Urinary bladder (tissue), 4 donors: ENCODE measurements at places on chromosomes 2 and 18. TPM values are rescaled to one million over a fixed set of nuclear protein-coding genes. Genes with fewer than 3 reads are reported as not detected.

DNA sequence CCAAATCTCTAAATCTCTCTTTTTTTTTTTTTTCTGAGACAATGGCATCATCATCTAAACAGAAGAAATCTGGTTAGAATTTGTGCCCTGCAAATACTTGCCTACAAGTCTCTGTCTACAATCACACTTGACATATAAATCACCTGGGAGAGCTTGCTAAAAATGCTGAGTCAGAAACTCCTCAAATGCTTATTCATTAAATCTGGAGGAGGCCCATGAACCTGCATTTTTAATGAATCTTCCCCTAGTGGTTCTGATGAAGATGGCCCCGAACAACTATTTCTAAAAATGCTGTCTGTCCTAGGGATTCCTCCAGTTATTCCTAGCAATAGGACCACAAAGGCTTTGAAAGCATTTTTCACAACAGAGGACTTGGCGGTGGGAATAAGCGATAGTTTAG is 1.6 kb upstream of the CSRNP3 start:
- DNase-seq, result no peak

The INPP5D gene
- 13.5 TPM for total RNA-seq

GRCh38 chr2:179049203-179049545 is 763 bp downstream of the CCDC141 start:
- no peak for DNase-seq

DNA sequence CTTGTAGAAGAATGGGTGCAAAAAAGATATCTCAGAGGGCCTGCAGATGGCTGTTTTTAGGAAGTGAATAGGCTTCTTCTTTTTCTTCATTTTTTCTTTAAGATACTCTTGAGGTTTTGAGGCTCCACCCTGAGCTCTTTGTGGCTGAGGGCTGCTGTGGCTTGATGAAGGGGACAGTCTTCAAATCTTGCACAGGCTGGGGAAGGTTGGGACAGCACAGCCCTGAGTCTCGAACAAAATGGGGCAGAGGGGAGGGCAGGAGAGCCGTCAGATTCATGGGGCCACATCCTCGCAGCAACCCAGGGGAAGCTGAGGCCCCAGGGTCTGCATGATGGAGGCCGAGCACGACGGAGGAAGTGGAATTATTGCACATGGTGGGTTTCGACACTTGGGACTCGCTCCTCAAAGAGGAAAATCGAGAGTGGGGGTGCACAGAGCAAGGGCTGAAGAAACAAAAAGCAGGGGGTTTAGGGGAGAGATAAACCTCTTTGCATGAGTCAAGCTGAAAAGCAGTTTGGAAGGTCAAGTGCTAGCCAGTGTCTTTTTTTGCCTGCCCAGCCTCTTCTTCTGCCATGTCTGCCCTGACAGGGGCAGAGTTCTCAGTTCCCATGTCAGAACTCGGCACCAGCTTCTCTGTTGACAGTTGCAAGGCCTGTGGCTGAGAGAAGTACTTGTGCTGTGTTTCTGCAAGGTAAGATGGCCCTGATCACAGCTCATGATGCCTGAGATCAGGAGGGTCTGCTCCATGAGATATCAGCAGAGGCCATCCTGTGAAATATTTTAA is 19.5 kb downstream of the INPP4A start:
- no peak for DNase-seq

- no peak for DNase-seq
These were observed 934.1 kb upstream of the KLHL29 start for GRCh38 chr2:22450831-22451230.

DNA sequence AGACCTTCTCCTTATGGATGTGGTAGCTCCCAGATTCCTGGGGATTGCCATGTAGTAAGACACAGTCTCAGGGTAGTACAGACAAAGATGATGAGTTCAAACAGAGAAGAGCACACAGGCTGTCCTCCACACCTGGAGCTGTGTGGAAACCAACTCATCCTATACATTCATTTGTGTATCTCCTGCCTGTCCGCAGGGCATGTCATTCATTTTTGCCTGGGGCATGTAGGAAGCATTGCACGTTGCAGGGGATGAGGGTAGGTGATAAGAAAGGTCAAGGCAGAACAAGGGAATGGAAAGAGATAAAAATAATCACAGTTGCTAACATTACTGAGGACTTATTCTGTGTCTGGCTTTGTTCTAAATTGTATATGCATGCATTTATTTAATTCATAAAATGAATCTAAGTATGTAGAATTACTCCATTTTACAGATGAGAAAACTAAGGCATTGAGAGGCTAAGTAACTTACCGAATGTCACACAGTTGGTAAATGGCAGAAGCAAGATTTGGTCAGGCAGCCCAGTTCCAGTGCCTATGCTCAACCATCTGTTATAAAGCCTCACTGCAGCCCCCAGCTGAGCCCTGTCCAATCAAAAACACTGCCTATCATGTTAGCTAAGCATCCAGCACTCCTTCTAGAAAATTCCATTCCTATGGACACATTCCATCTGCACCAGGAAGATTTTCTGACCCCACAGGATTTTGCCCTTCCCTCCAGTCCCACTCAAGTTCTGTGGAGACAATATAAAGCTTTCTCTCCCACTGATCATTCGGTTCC is 81.0 kb downstream of the SUMO1 start:
- DNase-seq, result no peak

GRCh38 chr2:100554798-100555407 is 7.9 kb upstream of the PDCL3 start:
- no peak for DNase-seq
